Mesothelial cell of epicardium (in vitro differentiated cells): ENCODE measurements at places on chromosomes 5 and 9. TPM values are rescaled to one million over a fixed set of nuclear protein-coding genes. Genes with fewer than 3 reads are reported as not detected.

ZNF622 gene
- total RNA-seq, result 24.2 to 25.5 TPM (median 25.1 TPM) in 3 replicates

DNA sequence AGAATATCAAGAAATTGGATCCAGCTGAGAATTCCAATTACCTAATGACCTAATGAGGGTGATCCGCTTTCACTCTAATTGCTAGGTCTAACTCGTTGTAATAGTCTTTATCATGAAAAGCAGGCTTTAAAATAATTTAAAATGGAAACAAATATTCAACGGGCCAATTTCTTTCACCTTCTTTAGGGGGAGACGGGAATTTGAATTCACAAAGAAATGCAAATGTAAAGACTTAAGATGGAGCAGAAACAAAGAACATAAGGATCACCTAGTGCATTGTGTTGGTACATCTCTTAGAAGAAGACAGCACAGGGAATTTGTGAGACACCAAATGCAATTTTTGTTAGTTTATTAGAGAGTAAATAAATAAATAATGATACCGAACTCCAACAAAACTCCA is 1.5 kb upstream of the KCNN2 start:
- no peak for DNase-seq

BTNL8 gene
- not detected in 3 replicates for total RNA-seq

DNA sequence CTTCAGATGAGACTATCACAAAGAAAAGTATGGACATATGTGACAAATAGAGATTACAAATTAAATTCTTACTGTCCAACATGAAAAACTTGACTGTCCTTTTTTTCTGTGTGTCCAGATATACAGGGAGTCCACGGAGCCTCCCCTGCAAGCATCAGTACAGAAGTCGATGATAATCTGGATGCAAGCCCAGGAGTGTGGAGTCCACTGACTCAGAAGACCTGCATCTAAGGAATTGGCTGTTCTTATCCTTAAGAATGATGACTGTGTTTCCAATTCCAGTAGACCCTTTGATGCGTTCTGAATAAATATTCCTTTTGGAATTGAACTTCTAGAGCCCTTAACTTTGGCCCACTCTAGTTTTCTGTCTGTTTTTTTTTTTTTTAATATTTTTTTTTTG is 56.7 kb upstream of the TAF11L2 start:
- DNase-seq, result no peak

SLCO6A1 gene
- 5.7 to 6.2 TPM (median 5.9 TPM) in 3 replicates for total RNA-seq

GRIA1 gene
- total RNA-seq, result 1.2 to 1.8 TPM (median 1.3 TPM) in 3 replicates

DNA sequence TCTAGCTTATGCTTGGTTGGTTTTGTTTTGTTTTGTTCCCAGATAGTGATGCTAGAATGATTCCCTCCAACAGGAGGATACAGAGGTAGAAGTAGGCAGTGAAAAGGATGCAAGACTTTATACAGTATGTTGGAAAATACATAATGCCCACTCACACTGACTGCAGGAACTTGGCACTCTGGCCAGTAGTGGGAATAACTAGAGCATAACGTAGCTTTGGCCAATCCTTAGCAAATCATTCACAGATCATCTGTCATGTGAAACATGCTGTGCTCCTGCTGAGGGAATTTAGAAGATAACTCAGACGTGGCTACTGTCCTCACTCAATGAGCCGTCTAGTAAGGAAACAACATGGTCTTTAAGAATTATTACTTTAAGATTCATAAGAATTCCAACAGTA is 13.5 kb downstream of the CFAP90 start:
- no peak for DNase-seq
